Cortex of kidney (tissue), 1 donor: ENCODE measurements at places on chromosomes 6 and 20.

DNA sequence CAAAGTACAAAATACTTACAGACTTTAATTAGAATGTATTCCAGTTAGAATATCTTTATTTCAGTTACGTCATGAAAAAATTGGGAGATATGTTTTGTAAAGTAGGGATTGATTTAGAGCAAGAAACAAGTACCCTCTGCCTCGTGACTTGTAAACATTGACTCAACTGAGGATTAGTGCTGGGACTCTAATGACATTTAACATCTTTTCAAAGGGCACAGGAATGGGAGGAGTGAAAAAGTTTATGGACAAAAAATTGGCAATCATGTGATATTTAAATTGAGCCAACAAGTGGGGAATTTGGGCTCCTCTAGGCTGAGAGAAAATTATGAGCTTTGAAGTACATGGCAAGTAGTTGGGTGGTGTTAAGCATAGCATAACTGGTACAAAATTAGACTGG is 25.3 kb downstream of the NKX2-4 start:
- DNase-seq, result no peak

DNA sequence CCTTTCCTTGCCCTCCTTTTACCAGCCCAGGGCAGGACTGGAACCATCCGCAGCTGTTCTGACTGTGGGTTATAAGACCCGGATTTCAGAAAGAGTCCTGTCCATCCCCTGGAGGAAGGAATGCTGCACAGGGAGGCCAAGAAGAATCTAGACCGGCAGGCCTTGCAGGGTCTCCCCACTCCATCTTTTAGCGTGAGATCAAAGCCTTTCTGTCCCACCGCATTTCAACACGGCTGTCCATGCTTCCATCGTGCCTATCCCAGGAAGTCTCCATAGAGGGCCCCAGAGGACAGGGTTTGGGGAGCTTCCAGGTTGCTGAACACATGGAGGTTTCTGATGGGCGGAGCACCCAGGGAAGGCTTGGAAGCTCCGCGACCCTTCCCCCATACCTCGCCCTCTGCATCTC is 79.3 kb upstream of the AGPAT4 start:
- DNase-seq, result no peak

GRCh38 chr6:145349950-145350510 is 385.3 kb downstream of the EPM2A start:
- DNase-seq, result no peak

DNA sequence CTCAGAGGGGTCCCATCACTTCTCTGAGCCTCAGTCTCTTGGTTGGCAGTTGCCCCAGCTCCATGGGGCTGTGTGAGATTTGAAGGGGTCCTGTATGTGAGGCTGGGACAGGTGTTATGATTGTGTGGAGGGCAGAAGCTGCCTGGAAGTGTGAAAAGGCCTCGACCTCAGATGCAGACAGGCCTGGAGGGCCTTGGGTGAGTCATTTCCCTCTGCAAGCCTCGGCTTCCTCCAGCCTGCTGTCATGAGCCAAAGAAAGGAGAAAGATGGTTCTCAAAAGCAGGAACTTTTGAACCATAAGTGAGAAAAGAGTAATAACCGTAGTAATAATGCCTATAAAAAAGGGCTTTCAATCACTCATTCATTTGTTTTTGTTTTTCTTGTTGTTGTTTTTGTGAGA is 37.5 kb downstream of the SNAI1 start:
- no peak for DNase-seq

DNA sequence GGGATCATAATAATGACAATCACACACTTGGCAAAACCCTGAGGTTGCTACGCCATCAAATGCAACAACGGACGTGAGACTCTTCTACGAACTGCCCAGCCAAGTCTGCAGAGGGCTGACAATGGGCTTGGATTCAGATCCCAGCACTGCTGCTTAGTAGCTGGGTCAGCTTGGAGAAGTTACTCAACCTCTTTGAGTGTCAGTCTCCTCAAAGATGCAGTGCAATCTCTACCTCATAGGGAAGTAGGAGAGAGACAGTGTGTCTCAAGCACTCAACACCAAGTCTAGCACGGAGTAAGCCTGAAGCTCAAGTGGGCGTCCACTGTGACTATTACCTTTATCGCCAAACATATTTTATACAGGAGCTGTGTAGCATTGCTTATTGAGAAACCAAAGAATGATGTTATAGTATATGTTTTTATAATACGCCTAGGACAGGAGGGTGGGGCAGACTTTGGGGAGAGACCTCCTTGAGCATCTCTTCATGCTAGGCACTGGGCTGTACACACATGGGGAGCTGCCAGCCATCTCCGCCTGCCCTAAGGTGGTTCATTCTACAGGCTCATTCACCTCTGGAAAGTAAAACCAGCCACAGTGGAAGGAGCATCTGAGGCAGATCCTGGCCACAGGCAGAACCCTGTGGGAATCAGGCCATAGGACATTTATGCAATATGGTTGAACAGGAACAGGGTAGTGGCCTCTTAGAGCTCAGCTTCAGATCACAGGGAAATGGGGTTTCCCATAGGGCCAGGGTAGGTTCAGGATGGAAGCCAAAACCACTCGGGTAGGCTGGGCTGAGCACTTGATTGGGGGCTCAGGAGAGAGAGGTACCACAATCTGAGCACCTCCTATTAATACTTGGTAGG is 160.2 kb downstream of the MRPL14 start:
- no peak for DNase-seq

DNA sequence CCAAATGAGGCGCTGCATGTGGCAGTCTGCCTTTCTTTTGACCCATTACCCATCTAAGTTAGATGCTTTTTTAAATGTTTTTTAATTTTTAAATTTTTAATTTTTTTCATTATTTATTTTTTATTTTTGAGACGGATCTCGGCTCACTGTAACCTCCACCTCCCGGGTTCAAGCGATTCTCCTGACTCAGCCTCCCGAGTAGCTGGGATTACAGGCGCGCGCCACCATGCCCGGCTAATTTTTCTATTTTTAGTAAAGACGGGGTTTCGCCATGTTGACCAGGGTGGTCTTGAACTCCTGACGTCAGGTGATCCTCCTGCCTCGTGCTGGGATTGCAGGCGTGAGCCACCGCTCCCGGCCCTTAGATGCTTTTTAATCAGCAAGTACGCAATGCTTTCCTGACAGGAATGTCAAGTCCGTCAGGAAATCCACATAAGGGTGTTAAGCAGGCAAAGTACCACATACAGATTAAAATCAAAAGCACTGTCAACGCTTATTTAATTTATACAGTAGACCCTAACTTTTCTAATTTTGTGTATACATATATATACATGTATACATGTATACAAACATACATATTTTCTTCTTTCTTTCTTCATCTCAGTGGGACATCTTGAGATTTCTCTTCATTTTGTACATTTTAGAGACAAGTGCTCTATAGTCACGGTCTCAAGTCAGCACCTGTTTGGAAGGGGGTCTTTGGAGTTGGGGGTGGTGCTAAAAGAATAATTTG is 995 bp upstream of the GSTA4 start:
- no peak for DNase-seq

DNA sequence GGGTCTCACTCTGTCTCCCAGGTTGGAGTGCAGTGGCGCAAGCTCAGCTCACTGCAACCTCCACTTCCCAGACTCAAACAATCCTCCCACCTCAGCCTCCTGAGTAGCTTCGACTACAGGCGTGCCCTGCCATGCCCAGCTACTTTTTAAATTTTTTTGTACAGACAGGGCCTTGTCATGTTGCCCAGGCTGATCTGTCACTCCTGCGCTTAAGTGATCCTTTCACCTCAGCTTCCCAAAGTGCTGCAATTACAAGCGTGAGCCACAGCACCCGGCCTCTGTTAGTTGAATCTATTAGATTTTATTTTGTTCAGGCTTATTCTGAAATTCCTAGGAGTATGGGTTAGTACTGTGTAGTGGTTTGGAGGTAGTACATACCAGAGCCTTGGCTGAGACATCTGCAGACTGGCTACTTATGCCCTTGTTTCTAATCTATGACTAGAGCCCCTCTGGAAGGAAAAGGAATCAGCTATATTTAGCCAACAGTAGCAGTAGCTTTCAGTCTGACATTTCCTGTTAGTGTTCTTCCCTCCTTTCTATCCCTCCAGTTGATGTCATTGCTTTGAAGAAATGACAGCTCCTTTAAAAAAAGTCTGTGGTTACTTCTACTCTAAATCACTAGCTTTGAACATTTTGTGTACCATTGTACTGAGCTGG is 74.4 kb downstream of the ITCH start:
- DNase-seq, result no peak

GRCh38 chr6:76790881-76791280 is 672.4 kb downstream of the HTR1B start:
- DNase-seq, result no peak

DNA sequence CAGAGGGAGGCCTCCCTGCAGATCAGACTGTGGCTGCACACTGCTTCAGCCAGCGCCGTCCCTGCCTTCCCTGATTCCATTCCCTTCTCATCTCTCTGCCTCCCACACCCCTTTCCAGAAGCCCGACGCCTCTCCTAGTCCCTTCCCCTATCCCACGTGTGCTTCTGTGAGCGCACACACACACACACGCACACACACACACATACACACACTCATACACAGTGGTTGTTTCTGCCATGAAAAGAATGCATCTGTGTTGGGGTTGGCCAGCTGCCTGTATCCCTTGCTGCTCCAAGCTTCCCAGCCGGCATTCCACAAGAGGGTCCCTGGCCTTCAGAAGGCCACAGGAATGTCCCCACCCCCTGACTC is 51.7 kb downstream of the MOCS1 start:
- no peak for DNase-seq

- DNase-seq, result no peak
Observed at GRCh38 chr20:48209102-48209501, 423.8 kb upstream of the SULF2 start.

DNA sequence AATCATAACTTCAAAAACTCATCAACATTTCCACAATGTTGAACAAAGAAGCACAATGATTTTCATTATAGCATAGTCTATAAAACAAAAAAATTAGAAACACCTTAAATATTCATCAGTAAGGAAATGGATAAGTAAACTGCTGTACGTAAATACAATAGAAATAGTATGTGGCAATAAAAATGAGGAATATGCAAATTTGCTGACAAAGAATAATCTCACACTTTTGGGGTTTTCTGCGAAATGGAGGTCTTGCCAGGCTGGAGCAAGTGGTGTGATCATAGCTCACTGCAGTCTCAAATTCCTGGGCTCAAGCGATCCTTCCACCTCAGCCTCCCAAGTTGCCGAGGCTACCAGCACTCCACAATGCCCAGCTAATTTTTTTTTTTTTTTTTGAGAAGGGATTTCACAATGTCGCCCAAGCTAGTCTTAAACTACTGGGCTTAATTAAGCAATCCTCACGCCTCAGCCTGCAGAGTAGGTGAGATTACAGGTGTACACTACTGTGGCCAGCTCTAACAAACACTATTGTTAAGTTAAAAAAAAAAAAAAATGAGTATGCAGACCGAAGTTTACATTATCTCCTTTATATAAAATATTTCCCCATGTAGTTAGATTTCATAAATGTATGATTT is 58.8 kb upstream of the SMIM28 start:
- DNase-seq, result no peak

DNA sequence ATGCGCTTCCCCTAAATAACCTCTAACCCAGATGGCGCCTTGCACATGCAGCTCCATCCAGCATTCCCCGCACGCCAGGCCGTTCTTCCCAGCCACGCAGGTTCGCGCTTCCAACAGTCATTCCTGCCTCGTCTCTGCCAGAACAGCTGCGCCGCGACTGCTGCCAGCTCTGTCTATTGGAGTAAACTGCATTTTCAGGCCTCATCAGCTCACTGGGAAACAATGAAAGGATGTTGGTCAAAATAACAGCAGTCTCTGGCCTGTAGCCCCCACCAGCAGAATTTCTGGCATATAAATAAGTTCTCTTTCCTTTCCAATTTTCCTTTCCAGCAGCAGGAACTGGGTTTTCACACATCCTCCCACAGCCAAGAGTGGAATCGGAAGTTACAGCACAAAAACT is 14.6 kb downstream of the NRSN1 start:
- DNase-seq, result no peak

DNA sequence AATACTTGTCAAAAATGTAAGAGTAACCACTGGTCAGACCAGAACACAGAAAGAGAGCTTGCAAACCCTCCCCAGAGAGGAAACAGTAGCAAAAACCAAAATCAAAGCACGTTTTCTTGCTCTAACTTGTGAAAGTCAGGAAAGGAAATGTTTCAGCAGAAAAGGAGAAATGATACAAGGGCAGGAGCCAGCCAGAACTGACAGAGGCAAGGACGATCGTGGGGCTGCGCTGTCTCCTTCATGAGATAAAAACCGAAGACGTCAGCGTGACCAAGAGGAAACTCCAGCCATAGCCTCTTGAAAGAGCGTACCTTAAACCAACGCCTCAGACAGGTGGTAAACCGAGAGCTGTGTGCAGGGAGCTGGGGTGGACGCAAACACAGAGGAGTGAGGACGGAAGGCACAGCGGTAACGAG is 27.5 kb downstream of the LAMA5 start:
- DNase-seq, result no peak

DNA sequence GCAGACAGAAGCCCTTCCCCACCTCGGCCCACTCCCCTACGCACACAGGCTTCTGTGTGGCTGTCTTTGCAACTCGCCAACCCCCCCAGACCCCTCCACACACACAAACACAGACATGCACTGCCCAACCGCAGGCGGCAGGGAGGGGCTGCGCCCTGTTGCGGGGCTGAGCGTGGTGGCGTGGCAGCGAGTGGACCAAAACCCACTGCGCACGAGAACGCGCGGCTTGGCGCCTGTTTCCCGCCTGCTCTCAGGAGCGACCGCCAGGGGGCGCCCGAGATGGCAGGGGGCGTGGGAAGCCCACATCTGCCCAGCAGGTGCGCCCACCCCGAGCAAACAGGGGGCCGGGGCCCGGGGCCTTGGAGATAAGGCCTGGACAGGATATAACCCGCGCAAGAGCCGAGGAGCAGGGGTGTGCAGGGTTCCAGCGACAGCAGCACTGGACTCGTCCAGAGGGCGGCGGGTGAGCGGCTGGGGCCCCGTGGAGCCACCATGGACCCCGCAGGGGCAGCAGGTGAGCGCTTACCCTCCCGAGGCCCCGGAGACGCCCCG is at the start of gene RBPJL:
RBPJL (plus strand) TSS at position 410 of the 552 bp plus-strand sequence; CDS start at position 493, 83 bp downstream.
- no peak for DNase-seq

GRCh38 chr20:5586720-5587119 is 163.5 kb upstream of the SHLD1 start:
- no peak for DNase-seq

DNA sequence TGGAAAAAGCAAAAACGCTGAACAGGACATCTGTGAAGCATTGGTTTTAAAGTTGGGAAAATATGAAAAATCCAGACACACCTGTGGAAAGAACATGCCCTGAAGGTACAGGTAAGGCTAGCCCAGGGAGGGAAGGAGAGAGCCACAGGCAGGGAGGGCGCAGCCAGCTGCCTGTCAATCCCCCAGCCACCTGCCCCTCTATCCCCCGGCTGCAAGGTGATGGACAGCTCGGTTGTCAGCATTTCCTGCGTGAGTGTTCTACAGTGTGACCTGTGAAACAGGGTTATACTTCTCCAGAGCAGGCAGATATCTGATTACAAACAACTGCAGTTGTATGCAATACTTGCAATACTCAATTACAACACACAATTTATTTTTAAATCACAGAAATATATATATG is 358.1 kb downstream of the SMOC2 start:
- DNase-seq, result no peak

DNA sequence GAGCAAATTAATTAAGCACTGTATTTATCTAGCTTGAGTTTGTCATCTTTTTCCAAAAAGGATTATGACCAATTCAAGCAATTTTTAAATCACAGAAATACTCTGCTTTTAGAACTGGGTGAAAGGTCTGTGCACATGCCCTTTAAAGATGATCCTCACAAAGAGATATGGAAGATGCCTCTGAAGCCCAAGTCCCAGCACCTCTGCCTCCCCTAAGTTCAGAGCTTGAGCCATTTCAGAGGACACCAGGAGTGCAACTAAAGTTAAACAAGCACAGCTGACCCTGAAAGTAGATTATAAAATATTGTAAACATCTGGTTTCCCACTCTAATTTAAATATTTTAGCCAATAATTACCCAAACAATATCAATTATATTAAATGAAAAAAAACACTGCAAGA is 139.5 kb upstream of the BEND6 start:
- no peak for DNase-seq
